ENCODE measurements at places on chromosomes 3 and 15.
A peak's percentile ranks its signal among the peaks of the same experiment; 100 is the strongest.

DNA sequence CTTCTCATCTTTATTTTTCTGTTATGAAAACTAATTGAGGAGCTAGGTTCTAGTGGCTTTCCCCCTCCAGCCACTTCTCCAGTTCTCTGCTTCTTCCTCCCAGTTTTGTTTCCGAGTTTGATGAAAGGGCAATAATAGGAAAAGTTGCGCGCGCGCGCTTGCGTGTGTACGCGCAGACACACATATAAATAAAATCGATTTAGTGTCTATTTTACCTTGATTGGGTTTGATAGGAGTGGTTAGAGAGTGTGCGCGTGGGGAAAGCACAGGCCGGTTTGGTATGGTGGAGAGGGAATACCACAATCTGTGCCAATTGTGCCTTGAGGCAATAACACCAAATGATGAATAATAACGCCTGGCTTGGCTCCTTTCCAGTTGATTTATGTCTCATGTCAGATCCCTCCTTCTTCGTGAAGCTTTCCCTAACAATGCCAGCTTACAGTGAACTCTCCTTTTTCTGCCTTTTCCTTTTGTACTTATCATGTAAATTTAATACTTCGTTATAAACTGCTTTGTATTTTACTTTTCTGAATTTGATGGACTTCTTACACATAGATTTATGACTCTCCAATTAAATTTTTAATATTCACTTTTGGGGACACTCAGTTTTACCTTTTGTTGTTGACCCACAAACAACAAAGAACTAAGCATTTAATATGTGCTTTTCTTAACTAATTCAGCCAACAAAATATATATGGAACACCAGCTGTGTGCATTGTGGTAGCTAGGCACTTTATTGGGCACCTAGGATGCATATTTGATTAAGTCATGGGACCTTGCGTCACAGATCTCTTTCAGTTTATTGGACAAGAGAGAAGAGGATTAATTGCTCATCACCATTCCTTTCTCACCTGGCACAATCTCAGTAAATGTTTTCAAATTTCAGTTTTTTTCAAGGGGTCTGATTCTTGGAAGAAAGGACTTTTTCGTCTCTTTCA lies 1.7 kb downstream of the TIPARP start:
- peak; percentile 5 for DNase-seq

- no peak for DNase-seq
These were observed 34.2 kb downstream of the IDH2 start for GRCh38 chr15:90067953-90068606.

DNA sequence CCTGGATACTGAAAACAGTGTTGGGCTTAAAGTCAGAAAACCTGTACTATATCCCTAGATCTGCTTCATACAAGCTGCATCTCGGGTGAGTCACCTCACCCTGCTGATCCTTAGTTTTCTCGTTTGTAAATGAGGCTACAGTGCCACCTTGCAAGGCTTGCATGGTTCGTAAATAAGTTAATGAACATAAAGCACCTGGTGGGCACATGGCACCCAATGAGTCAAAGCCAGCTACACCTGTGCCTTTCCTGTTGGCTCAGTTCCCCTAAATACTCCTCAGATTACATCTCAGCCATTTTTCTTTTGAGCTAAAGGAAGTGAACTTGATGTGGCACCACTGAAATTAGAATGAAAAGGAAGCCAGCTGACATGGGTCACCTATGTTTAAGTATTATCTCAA lies 26.5 kb downstream of the RTP1 start:
- DNase-seq: no peak

DNA sequence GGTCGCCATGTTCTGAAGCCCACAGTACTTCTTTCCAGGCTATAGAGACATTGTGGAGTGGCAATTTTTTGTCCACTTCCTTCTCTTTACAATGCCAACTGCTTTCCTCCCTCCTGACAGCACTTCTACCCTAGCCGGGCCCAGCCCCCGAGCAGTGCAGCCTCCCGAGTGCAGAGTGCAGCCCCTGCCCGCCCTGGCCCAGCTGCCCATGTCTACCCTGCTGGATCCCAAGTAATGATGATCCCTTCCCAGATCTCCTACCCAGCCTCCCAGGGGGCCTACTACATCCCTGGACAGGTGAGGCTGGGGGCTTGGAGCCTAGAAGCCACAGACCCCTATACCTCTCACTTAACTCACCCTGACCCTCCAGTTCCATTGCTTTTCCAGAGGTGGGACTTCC lies 2.8 kb downstream of the EIF4G1 start:
- no peak for DNase-seq

- no peak for DNase-seq
These were observed 73.0 kb downstream of the EEFSEC start for GRCh38 chr3:128226186-128226725.

GRCh38 chr15:56802161-56802560 lies 68.9 kb upstream of the ZNF280D start:
- no peak for DNase-seq

DNA sequence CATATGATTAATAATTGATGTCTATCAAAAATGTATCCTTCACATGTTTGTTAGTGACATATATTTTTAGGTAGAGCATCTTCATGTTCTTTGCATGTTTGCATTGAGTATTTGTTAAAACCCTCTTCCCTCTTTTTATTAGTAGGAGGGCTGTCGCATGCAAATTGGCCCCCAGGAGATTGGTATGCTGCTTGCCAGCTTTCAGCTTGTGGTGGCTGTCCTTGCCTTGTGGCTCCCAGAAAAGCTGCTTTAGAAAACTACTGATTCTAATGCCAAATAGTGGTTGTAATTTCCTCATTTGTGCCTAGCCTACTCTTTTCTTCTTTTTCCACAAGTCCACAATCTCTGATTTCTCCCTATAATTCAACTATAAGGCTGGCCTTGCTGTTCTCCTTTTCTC lies 886.8 kb downstream of the VGLL3 start:
- no peak for DNase-seq

DNA sequence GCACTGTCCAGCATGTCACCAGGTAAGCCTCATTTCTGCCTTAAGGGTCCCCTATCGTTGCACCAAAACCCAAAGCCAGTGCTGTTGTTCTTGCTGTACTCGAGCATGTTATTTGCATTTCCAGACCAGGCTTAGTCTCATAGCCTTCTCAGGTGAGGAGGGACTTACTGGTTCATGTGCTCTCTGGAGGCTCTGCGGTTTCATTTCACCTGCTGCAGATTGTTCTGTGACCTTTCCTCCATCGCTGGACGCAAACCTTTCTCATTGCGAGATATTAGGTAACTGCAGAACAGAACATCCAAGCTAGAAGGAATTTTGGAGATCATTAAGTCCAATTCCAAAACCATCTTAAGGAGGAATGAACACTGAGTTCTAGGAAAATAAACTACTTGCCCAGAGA lies 187.3 kb upstream of the BCL6 start:
- DNase-seq: no peak

GRCh38 chr3:138375447-138375846 lies 27.1 kb downstream of the MRAS start:
- no peak for DNase-seq

DNA sequence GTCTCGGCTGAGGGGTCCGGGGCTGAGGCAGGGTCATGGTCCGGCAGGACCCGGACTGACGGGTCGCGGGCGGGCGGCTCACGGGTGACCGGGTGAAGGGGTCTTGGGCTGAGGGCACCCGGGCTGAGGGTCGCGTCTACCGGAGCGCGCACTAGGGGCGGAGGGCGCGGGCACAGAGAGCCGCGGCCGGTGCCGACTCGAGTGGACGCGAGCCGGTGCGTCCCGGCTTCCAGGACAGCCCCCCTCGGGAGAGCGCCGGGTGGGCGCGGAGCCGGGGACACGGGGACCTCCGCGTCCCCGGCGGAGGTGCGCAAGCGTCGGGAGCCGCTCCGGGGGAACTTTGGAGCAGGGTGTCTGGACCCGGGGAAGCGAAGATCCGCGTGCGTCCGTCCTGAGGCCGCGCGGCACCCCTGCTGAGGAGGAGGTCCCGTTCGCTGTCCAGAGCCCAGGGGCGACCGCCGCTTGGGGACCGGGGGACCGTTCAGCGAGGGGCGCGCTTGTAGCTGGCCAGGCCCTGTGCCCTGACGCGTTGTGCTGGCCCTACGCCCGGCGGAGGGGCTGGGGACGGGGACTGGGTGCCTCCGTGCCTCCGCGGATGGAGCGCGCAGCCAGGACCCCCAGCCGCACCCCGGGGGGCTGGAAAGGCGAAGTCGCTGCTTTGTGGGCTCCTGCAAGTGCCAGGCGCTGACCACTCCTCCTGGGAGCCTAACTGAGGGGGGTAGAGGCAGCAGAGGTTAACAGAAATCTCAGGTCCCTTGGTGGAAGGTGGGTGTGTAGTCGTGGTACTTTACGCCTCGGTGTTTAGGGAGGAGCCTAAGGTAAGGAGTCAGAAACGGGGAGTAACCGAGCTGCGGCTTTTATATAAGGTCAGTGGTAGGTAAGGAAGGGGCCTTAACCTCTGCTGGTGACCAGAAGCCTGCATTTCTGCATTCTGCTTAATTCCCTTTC lies at the start of gene PPARG:
Gene PPARG, plus strand, starts transcription at position 889 of the 948 bp plus-strand sequence. CDS start 90,642 bp downstream, outside the sequence.
- DNase-seq: no peak

GRCh38 chr3:196504556-196504955 lies 988 bp upstream of the RNF168 start:
- DNase-seq: no peak

DNA sequence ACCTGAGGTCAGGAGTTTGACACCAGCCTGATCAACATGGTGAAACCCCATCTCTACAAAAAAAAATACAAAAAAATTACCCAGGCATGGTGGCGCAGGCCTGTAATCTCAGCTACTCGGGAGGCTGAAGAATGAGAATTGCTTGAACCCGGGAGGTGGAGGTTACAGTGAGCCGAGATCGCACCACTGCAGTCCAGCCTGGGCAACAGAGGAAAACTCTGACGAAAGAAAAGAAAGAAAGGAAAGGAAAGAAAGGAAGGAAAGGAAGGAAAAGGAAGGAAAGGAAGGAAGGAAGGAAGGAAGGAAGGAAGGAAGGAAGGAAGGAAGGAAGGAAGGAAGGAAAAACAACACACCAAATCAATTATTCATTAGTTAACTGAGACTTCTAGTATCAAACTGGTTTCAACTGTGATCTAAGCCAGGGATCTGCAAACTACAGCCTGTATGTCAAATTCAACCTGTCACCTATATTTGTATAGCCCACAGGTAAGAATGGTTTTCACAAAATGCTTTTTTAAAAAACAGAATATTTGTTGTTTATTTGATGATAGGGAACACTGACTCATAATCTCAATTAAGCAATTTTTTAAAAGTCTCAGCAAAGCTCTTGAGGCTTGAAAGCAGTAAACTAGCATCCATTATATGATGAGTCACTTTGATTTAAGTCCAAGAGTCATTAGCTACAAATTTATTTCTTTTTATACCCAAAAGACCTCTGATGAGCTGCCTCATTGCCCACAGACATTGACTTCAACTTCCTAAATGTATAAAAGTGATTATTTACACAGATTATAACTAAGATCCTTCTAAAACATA lies 127.6 kb downstream of the TBL1XR1 start:
- no peak for DNase-seq

DNA sequence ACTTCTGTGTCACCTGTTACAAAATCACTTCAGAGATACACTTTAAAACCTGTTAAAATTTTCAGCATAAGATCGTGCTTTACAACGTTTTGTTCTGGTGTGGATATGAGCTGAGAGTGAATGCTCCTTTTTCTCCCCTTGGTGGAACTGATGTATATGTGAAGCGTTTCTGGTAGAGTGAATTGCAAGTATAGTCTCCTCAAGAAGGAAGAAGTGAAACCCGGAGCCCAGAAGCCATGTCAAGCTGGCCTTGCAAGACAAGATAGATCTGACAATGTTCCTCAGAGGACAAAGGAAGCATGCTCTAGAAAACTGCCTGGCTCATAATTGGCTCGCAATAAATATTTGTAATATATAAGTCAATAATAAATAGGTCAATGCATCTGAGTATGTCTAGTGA lies 23.6 kb downstream of the SERPINI2 start:
- no peak for DNase-seq

GRCh38 chr15:38508647-38509046 lies 54.7 kb downstream of the FAM98B start:
- no peak for DNase-seq

- DNase-seq: no peak
These were observed 19.6 kb downstream of the CYFIP1 start for GRCh38 chr15:22960556-22960955.

DNA sequence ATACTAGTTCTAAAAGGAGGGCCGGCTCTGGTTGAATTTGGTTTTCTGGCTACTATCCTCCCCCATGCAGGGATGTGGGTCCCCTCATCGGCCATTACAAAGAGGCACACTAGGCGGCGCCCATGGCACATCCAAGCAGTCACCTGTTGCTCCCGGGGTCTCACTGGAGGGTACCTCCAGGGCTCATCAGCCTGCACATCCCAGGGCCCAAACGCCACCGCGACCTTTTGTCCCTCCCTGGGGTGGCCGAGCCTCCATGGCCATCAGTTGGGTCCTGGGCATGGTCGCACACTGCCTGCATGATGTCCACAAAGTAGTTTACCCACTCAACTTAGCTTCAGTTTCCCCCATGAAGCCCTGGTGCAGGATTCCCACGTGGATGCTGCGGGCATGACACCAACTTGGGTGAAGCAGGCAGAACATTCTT lies 28.3 kb downstream of the IDH3A start:
- no peak for DNase-seq

DNA sequence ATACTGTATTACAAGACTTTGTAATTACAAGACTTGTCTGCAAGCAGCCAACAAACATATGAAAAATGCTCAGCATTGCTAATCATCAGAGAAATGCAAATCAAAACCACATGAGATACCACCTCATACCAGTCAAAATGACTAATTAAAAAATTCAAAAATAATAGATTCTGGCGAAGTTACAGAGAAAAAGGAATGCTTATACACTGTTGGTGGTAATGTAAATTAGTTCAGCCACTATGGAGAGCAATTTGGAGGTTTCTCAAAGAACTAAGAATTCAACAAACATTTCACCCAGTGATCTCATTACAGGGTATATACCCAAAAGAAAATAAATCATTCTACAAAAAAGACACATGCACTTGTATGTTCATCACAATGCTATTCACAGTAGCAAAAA lies 617.5 kb upstream of the CCDC54 start:
- DNase-seq: no peak

GRCh38 chr3:126580746-126581145 lies 22.0 kb upstream of the C3orf22 start:
- no peak for DNase-seq

- no peak for DNase-seq
These were observed 139.0 kb upstream of the LIPC start for GRCh38 chr15:58292751-58293175.

DNA sequence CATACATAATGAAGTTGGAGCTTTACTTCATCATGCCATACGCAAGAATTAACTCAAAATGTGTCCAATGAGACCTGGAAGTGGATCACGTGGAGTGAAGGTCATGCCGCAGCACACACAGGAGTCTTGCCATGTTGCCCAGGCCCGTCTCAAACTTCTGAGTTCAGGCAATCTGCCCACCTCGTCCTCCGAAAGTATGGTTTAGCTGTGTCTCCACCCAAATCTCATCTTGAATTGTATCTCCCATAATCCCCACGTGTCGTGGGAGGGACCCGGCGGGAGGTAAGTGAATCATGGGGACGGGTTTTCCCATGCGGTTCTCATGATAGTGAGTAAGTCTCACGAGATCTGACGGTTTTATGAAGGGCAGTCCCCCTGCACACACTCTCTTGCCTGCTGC lies 25.7 kb downstream of the SPCS1 start:
- no peak for DNase-seq

- no peak for DNase-seq
These were observed 1.4 kb downstream of the CIDEC start for GRCh38 chr3:9878700-9879099.
